ENCODE measurements at places on chromosomes 1 and 21.

- no peak for DNase-seq
Measured at GRCh38 chr21:14857529-14857928, 207.3 kb downstream of the NRIP1 start.

DNA sequence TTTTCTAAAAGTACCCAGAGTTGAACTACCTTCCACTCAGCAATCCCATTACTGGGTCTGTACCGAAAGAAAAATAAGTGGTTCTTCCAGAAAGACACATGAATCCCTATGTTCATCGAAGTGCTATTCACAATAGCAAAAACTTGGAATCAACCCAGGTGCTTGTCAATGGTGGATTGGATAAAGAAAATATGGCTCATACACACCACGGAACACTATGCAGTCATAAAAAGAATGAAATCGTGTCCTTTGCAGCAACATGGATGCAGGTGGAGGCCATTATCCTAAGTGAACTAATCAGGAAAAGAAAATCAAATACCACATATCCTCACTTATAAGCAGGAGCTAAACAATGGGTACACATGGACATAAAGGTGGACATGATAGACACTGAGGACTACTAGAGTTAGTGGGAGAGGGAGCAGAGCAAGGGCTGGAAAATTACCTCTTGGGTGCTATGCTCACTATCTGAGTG lies 32.9 kb upstream of the JUN start:
- no peak for DNase-seq

DNA sequence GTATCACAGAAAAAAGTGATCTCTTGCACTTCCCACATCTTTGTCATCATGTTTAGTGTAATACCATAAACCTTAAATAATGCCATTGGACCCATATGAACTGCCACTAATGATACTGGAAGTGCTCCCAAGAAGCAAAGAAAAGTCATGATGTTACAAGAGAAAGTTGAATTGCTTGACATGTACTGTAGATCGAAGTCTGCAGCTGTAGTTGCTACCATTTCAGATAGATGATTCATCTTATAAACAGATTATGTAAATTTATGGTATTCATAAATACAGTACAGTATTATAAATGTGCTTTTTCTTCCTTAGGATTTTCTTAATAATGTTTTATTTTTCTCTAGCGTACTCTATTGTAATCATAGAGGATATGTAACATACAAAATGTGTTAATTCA lies 30.1 kb upstream of the LAMC2 start:
- DNase-seq, result no peak

- DNase-seq, result no peak
Measured at GRCh38 chr1:12617901-12618660, at the start of gene DHRS3. TSS of gene DHRS3 (minus strand) at chr1:12618210. CDS start at chr1:12617348, 862 bp downstream.

- no peak for DNase-seq
Measured at GRCh38 chr1:75135573-75136194, 1.5 kb downstream of the LHX8 start.

DNA sequence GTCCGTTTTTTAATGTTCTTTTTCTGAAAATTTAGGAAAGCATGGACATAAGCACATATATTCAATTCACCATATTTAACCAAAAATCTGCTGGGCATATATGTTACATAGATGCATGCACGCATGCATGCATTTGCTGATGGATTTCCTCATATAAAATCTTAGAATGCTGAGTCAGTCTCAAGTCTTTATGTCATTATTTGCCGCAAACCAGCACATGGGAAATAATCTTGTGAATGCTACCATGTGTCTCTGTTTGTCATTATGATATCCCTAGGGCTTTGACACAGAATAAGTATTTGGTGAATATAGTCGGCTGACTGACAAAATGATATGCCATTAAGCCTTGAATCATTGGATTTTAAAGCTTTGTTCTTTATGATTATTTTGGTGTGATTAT lies 776.5 kb downstream of the KCNT2 start:
- DNase-seq, result no peak

DNA sequence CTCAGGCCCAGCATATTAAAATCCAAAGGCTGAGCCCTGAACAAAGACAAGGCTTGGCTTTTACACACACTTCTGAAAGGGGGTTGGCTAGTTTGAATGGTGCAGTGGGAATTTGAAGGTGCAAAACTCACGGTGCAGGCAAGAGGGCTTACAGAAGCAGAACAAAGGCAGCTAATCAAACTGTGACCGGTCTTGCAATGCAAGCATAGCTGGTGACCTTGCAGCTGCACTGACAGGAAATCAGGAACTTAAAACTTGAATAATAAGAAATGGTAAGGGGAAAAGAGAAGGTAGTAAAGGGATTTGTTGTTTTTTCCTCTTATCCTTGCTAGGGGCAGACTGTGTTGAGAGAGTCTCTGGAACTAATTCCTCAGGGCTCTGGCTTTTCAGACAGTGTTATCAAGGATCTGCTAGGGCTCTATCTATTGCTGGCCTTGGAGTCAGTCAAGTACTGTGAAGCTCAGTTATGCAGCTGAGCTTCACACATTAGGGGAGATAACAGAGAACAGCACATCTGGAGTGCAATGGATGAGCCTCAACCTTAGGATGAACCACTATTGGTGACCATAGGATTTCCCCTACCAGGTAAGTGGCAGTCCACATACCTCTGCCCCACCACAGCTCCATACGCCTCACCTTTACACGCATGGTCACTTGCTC lies 97.6 kb downstream of the PPIAL4G start:
- no peak for DNase-seq

GRCh38 chr1:236657398-236657797 lies 28.9 kb upstream of the ACTN2 start:
- no peak for DNase-seq

DNA sequence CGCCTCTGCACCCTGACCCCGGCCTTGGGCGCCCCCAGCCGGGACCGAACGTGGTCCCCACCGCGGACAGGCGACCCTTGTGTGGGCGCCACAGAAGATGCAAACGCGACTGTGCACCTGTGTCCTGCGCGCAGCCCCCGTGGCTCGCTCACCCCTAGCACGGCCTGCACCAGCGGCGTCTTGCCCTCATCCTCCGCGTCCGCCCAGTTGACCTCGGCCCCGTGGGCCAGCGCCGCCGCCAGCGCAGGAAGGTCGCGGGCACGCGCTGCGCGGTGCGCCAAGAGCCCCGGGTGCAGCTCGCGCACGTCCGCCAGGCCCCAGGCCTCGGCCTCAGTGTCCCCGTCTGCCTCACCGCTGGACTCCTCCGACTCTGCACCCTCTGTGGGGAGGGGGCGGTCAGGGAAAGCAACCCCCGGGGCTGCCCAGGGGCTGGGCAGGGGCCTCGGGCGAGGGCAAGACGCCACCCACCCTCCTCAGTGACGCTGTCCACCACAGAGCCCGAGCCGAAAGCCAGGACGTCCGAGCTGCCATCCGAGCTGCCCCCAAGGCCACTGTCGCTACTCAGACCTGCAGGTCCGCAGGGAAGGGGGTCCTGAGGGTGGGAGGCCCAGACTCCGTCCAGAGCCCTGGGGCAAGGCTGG lies 13.4 kb downstream of the ACAP3 start:
- no peak for DNase-seq

DNA sequence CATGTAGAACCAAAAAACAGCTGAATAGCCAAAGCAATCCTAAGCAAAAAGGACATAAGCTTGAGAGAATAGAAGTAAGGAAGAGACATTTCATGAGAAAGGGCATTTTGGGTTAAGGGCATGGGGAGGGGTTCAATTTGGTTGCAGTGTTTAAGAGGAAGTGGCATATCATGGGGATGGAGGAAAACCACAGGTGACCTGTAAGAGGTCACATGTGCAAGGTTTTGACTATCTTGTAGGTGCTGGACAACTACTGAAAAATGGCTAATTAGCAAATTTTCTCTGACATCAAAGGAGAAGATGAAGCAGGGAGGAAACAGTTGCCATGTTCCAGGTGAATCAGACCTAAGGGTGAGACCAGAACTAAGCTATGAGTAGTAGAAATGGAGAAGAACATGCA lies 31.3 kb upstream of the ROR1 start:
- no peak for DNase-seq

GRCh38 chr1:156883919-156884318 lies 9.6 kb upstream of the PEAR1 start:
- no peak for DNase-seq

DNA sequence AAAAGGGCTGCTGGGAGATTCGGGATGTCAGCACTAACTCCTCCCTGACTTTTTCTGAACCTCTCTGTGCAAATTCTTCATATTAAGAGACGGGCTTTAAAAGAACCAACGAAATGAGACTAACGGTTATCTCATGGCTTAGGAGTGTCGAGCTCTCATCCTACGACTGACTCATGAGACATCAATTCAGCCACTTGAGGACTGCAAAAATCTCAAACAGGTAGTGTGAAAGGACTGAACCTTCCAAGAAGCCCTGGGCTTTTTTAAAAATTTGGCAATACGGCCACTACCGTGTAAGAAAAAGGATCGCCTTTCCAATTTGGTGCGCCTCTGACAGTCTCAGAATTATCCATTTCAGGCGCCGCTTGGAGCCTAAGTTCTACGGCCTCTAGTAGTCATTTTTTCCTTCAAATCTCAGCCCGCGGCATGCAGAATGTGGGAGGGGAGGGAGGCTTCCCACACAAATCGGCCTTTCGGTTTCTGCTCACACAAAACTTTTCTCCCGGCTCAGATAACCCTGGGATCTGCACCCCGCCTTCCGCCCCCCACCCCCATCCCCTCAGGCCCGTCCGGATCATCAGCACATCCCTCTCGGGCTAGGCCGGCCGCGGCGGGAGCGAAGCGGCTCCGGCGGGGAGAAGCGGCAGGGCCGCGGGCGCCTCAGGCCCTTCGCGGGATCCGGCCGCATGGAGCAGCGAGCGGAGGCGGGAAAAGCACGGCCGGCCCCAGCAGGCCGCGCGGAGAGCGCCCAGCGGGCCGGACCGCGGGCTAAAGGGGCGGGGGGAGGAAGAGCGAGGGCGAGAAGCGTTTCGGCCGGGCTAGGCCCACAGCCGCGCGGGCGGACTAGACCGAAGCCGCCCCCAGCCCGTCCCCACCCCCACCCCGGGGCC lies 618 bp downstream of the HNRNPR start:
- DNase-seq, result no peak

GRCh38 chr21:25424634-25425033 lies 182.6 kb downstream of the MRPL39 start:
- DNase-seq, result no peak

- DNase-seq, result no peak
Measured at GRCh38 chr1:67863637-67864036, 30.4 kb upstream of the GNG12 start.

DNA sequence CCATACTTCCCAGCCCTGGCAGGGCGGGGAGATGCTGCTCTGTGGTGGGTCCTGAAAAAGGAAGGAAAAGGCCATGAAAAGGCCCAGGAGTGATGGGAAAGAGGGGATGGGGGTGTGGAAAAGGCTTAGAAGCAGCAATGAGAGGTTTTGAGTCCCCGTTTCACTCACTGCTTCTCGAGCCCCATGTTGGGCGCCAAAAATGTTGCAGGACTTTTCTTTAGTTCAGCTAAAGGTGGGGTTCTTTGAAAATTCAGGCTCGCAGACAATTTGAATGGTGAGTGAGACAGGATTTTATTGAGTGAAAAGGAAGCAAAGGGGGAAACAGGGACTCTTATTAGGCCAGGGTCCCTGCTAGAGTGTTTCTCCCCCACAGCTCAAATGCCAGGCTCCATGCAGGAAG lies 93.1 kb downstream of the MRPS6 start:
- DNase-seq, result no peak
